Effector memory CD8-positive, alpha-beta T cell (primary cell): ENCODE measurements at places on chromosomes 1 and 21.

- no peak for DNase-seq
Measured at GRCh38 chr1:228887101-228887500, 151.8 kb downstream of the RHOU start.

DNA sequence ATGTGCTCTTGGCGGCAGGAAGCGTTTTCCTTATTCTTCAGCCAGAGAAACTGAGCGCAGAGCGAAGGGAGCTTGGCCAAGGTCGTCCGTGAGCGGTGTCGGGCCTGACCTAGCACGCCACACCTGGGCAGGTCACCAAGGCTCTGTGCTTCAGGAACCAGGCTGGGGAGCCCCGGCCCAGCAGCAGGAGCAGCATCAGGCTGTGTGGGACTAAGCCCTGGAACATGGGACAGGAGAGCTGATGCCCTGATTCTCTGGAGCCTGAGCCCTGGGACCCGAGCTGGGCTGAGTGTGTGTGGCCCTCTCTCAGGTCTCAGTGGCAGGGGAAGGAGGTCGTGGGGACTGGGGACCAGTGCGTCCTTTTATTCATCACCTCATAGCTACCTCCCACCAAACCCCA, 65.2 kb upstream of the ABCG1 start:
- no peak for DNase-seq

GRCh38 chr1:184300446-184300845, 86.4 kb upstream of the C1orf21 start:
- DNase-seq: no peak

- peak; percentile 9 for DNase-seq
Measured at GRCh38 chr1:116325922-116326321, 47.1 kb upstream of the ATP1A1 start.

GRCh38 chr1:81702903-81703302, 97.8 kb upstream of the ADGRL2 start:
- no peak for DNase-seq

DNA sequence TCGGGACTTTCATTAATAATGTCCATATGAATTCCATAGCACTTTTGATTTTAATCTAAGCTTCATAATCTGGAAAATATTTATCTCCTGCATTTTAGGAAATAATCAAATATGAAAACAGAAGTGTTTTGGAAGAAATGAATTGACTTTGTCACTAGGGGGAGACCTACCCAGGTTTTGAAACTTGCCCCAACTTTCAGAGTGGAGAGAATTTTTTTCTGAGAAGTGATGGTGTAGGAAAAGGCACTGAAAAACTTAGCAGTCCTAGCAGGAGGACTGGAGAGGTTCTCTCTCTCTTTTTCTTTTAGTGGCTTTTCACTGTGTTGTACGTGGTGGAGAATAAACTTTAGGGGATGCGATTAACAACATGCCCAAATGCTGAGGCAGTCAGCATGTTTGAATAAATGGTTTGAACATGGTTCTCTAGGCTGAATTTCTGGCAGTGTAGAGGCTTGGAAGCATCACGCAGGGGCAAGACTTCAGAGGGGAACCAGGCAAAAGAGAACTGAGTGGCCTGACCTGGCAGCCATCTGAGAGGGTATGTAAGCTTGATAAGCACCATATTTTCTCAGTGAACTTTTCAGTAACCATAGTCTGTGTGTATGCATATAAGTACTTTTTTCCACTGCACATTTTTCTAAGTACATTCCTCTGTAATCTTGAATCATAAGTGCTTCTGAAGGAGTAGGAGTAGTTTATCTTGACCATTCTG, 68.3 kb upstream of the NEK7 start:
- no peak for DNase-seq

DNA sequence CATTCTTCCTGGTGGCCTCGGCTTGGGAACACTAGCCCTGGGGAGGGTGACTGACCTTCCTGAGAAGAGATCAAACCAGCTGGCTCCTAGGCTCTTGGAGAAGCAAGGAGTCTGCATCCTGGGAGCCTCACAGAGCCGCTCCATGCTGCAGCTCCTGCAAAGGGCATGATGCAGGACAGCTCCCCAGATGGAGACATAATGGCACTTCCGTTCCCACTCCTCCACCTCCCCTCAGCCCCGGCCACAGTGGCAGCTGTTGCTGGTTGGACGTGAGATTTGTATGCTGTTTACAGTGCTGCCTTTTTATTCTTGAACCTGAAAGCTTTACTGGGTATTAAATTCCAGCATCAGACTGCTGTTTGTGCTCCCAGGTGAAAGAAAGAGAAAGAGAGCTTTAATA, 83.7 kb upstream of the CTTNBP2NL start:
- no peak for DNase-seq

DNA sequence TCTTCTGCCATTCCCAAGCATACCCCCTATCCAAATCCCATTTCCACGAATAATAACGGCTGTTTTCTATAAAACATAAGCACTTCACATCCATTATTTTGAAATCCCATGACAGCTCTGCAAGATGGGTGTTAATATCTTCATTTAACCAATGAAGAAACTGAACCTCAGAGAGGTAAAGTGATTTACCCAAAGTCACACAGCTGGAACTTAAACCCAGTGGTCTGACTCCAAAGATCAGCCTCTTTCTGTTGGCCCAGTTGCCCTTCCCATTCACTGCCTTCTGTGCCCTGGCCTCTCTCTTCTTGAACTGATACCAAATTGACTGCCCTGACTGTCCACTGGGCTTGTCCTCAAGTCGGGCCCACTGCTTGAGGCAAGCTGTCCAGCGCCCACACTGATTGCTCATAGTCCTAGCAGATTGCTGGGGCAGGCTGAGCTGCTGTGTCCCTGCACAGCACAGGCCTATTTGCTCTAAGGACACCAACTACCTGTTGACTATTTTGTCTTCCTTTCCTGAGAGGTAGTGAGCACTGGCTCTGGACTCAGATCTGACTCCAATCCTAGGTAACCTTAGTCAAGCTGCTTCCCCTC, 19.3 kb downstream of the TAL1 start:
- no peak for DNase-seq

DNA sequence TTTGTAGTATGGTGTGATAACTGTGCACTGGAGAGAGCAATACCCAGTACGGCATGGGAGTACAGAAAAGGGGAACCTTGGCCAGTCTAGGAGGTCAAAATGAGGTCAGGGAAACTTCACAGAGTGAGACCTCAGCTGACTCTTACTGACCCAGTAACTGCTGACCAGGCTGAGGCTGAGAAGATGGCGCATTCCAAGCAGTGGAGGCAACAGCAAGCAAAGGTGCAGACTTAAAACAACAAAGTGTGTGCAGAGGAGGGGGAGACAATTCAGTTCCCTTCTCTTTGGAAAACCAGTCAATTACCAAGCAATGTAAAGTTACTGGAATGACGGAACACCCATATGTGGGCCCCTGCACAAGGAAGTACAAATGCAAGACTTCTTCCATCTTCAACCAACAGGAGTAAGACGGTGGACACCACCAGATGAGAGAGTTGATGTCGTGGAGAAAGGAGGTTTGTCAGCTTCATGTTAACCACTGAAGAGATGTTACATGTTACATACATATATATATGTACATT, 54.6 kb upstream of the PRDX6 start:
- no peak for DNase-seq

DNA sequence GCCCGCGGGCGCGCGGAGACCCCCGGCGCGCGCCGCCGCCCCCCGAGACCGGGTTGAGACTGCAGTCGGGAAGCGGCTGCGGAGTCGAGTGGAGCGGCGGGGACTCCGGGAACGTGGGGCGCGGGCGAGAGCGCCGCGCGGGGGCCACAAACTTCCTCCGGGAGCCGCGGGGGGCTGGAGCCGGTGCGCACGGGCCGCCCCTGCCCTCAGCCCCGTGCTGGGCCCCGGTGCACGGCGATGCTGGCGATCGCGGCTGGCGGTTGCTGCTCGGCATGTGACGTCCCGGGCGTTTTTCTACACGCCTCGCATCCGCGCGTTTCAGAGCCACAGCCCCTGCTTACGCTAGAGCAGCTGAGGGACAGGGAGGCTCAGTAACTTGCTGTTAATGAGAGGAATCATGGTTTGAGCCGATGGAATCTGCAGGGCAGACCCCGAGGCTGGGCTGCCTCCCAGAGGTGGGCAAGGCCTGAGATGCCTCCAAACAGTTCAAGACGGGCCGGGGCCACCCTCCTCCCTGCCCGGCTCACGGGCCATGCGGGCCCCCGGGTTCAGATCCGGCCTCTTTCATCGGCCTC, 520 bp downstream of the TMEM201 start:
- DNase-seq: peak; percentile 29

- DNase-seq: no peak
Measured at GRCh38 chr1:43864111-43865045, 69.2 kb upstream of the ARTN start.

DNA sequence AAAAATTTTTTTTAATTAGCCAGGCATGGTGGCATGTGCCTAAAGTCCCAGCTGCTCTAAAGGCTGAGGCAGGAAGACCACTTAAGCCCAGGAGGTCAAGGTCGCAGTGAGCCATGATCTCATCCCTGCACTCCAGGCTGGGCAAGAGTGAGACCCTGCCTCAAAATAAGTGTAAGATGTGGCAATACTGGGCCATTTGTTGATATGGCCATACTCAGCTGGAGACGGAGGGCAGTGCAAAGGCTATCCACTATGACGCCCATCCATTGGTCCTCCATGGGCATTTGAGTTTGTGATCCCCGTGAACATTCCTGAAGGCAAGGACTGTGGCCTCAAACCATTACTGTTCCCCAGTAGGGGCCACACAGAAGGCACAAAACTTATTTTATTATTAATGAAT, 1.5 kb downstream of the CASP9 start:
- DNase-seq: no peak

- no peak for DNase-seq
Measured at GRCh38 chr1:2198571-2198970, 4.0 kb upstream of the FAAP20 start.

DNA sequence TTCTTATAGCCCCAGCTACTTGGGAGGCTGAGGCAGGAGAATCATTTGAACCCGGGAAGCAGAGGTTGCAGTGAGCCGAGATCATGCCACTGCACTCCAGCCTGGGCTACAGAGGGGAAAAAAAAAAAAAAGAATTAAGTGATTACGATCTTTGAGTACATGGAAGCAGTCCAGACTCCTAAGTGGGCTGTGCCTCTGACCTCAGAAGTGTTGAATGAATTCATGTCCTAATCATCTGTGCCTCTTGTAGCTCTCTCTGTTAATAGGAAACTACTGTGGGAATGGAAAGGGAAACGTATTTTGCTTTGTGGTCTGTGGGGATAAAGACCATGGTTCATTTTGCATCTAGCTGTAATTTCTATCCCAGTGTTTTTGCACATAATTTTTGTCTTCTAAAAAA, 8.4 kb upstream of the IVNS1ABP start:
- no peak for DNase-seq

DNA sequence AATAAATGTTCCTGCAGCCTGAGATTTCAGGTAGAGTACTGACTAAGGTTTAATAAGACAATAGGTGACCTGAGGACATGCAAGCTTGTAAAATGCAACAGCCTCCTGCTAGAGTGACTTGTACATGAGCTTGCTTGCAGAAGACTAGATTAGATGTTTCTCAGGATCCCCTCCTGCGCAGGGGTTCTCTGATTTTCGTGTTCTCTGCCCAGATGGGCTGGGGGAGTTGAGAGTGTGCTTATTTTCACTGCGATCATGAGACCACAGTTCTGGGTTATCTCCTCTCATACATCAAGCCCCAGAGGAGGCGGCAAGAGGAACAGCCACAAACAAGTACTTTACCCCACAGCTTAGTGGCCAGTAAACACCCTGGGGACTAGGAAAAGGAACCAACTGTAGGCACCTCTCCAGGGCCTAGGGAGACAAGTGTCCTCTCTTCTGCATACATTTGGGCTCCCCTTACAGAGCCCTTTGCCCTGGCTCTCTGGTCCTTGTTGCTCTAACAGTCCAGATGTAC, 8.0 kb downstream of the TMEM81 start:
- no peak for DNase-seq

GRCh38 chr1:8875216-8875861, 3.1 kb downstream of the ENO1 start:
- DNase-seq: no peak

GRCh38 chr1:58815069-58815685, 31.3 kb upstream of the JUN start:
- peak; percentile 57 for DNase-seq

GRCh38 chr1:243268751-243269460, 13.1 kb downstream of the SDCCAG8 start:
- no peak for DNase-seq

DNA sequence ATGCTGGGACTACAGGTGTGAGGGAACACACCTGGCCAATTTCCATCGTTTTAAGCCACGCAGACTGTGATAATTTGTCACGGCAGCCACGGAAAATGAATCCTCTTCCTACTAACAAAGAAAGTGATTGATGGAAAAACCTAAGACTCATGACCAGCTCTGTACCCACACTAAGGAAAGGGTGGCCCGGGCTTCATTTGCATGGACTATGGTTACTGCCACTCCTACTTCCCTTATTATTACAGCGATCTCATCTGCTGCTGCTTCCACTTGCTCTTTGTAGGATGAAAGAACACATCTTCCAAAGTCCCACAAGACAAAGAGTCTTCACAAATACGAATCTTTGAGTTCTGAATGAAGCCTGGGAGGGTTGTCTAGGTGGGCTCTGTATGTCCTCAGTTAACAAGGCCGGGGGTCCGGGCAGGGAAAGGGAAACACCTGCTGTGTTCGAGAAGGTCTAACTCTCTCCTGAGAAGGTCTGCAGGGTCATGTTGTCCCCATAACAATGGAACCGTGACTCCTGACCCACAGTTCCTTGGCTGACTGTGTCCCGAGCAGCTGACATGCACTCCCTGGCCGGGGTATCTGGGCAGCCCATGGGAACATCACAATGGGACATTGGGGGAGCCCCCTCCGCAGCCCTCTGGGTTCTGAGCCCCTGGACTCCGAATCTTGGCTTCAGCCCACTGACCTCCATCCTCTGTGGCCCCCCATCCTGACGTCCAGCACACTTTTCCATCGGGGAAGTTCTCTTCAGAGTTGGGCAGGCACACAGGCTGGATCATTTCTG, 13.3 kb upstream of the TFF1 start:
- DNase-seq: no peak

DNA sequence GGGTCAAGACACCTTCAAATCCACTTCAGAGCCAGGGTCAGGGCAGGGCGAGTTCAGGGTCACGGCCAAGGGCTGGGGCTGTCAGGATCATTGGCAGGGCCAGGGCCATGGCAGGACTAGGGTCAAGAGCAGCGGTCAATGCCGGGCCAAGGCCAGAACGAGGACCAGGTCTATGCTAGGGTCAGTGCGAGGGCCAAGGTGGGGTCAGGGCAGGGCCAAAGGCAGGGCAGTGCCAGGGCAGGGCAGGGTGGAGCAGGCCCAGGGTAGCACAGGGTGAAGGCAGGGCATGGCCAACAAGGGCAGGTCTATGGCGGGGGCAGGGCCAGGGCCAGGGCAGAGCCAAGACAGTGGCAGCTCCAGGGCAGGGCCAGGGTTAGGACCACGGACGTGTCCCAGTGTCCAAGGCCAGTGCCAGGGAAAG, 154.0 kb downstream of the LIPI start:
- no peak for DNase-seq

GRCh38 chr21:14533499-14534428, 12.4 kb downstream of the SAMSN1 start:
- peak; percentile 60 for DNase-seq

GRCh38 chr1:209624558-209625549, 27.4 kb downstream of the LAMB3 start:
- DNase-seq: no peak

GRCh38 chr1:202135221-202135721, 9.3 kb downstream of the ARL8A start:
- DNase-seq: peak; percentile 49

- DNase-seq: no peak
Measured at GRCh38 chr1:8097077-8097799, 71.1 kb upstream of the ERRFI1 start.

GRCh38 chr1:7975212-7975865, 13.8 kb downstream of the PARK7 start:
- DNase-seq: no peak

GRCh38 chr21:16419188-16419921, 689.6 kb downstream of the USP25 start:
- no peak for DNase-seq
